Left kidney (tissue), 8 donors: ENCODE measurements at places on chromosomes 11 and 22.

DNA sequence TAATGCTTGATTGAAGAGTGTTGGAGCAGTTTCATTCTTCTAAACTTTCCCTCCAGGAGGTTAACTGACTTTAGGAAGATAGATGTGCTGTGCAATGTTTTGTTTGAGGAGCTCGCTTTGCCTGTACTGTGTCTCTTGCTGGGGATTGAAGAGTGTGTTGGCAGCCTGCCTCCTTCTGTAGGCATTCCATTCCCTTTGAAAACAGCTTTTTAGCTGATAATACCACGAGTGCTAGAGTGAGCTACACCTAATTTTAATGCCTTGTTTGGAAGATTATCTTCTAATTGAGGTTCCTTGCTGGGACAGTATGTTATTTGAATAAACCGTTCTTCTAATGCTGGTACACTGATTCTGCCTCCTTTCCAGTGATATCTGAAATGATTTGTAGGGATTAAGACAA lies 7.2 kb downstream of the DDX10 start:
- no peak for DNase-seq

DNA sequence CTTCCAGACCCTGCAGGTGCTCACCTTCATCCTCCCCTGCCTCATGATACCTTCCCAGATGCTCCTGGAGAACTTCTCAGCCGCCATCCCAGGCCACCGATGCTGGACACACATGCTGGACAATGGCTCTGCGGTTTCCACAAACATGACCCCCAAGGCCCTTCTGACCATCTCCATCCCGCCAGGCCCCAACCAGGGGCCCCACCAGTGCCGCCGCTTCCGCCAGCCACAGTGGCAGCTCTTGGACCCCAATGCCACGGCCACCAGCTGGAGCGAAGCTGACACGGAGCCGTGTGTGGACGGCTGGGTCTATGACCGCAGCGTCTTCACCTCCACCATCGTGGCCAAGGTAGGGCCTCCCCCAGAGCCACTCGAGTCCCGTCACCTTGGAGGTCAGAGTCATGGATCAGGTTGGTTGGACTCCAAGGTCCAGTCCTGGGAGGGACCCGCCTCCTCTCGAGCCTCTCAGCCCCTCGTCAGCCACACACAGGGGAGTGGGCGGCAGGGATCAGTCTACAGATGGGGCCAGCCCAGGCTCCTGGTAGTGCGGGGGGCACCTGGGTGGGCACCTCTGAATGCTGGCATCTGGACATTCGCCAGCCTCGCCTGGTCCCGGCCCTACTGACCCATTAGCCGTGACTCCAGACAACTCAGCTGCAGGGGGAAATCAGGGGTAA lies 34.8 kb upstream of the SLC22A12 start:
- DNase-seq: no peak

- DNase-seq: no peak
Measured at GRCh38 chr11:77403211-77403610, 70.7 kb downstream of the PAK1 start.

DNA sequence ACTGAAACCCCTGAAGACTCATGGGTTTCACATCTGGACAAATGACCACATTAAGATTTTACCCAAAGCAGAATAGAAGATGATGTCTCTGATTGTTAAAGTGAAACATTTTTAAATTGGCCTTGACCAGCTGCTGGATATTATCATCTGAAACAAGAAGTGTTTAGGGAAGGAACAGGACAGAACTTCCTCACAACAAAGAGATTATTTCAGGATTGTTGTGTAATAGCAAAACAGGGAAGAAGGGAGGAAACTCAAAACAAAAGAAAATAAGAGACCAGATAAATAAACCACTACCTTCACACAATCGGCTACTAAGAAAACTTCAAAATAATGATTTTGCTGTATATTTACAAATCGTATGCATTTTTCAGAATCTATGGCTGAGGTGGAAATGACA lies 319.2 kb upstream of the API5 start:
- no peak for DNase-seq

- no peak for DNase-seq
Measured at GRCh38 chr22:41511521-41511968, 32.7 kb downstream of the POLR3H start.
